Left ventricle myocardium inferior (tissue), 1 donor: ENCODE measurements at places on chromosomes 5 and 9. TPM values are rescaled to one million over a fixed set of nuclear protein-coding genes. Genes with fewer than 3 reads are reported as not detected.

The BHMT2 gene
- total RNA-seq, result 7.9 TPM

The BARHL1 gene
- total RNA-seq, result not detected

The PSAT1 gene
- total RNA-seq, result 0.77 TPM

The LECT2 gene
- total RNA-seq, result not detected

The C5 gene
- total RNA-seq, result 0.63 TPM

The POLR3G gene
- 0.88 TPM for total RNA-seq

The NIPSNAP3A gene
- total RNA-seq, result 25.3 TPM

The PLAC8L1 gene
- total RNA-seq, result 0.49 TPM

The HBEGF gene
- 27.2 TPM for total RNA-seq

DNA sequence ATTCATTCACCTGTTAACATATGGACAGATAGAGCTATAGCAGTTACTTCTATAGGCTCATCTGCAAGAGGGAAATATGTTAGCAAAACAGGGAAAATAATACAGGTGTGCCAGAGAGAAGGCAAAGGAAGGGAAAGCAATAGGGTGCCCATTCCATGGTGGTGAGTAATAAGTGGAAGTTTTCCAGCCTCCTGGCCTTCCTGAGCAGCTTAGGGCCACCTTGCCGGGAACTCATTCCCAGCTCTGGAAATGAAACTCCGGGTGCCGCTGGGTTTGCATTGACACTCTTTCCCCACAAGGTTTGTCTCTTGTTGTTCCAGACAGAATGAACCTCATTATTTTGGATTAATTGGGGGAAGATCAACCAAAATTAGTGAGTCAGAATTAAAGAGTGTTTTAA is 58.4 kb downstream of the SLC1A3 start:
- DNase-seq, result no peak

DNA sequence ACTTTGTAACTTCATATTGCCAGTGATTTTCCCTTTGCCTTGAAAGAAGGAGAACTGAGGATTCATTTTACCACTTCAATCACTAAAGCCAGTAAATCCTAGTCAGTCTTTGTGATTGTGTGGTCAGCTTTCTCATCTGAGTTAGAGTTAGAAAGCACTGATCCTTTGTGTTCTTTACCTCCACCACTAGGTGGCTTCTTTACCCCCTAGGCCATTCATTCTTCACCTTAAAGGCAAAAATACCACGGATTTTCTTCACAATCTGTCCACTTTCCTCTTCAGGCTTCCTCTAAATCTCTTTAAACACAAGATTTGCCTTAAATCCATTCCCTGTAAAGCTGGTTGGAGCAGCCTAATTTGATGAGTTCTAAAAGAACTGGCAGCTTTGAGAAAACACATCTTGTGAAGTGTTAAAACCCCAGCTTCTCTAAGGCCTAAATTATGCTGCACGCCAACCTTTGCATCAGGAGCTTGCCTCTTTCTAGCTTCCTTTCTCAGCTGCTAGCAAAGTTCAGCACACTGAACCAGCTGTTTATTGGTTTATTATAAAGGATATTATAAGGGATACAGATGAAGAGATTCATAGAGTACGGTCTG is 20.4 kb downstream of the BDP1 start:
- DNase-seq, result no peak

GRCh38 chr9:84862810-84863287 is 193.3 kb downstream of the NTRK2 start:
- DNase-seq, result peak; percentile 28

DNA sequence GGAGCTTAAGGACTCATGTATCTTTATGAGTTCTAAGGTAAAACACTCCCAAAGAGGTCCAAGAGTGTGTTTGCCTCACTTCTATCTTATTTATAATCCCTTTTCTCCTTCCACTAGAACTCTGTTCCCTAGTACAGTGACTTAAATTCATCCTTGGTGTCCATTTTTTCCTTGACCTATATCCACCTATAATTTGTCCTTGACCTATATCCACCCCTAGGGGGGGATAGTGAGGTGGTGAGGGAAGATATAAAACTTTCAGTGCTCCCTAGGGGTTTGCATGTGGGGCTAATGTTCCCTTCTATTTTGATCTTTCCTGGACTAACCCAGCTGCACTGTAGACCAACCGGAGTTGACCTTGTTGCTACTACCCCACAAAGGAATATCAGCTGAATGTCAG is 83.5 kb upstream of the GNAQ start:
- no peak for DNase-seq

DNA sequence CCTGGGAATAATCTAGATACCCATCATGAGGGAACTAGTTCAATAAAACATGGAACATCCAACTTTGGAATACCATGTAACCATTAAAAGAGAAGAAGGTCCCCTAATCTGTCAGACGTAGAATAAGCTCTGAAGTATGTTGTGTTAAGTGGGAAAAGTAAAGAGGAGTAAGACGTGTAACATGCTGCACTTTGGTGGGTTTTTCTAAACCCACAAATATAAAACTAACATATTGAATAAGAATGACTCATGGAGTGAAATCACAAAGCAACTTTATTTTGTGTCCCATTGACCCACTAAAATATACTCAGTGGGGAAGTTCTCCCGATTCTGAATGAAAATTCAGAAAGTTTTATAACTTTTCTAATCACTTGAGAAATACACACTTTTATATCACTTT is 67.9 kb upstream of the PIK3R1 start:
- DNase-seq, result no peak

GRCh38 chr9:35029852-35030251 is 40.3 kb downstream of the DNAJB5 start:
- DNase-seq, result no peak

DNA sequence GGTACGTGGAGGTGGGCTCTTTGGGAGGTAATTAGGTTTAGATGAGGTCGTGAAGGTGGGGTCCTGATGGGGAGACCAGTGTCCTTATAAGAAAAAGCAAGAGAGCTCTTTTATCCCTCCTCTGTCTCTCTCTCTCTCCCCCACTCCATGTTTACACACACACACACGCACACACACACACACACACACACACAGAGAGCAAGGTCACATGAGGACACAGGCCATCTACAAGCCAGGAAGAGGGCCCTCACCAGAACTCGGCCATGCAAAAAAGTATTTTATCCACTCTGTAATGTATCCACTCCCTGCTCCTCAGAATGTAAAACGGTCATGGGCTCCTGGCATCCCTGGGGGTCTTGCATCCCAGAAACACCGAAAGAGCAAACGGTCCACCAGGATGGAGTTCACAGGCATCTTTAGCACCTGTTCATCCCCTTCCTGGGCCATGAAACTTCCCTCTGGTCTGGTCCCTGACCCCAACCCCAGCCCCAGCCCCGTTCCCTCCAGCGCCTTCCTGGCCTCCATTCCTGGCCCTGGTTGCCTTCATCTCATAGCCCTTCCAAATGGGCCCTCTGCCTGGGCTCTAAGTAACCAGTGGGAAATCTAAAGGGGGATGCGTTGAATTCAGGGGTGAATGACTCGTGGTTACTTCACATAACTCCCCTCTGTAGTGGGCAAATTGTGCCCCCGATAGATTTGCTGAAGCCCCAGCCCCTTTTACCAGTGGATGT is 88.8 kb downstream of the NSUN2 start:
- DNase-seq, result no peak

DNA sequence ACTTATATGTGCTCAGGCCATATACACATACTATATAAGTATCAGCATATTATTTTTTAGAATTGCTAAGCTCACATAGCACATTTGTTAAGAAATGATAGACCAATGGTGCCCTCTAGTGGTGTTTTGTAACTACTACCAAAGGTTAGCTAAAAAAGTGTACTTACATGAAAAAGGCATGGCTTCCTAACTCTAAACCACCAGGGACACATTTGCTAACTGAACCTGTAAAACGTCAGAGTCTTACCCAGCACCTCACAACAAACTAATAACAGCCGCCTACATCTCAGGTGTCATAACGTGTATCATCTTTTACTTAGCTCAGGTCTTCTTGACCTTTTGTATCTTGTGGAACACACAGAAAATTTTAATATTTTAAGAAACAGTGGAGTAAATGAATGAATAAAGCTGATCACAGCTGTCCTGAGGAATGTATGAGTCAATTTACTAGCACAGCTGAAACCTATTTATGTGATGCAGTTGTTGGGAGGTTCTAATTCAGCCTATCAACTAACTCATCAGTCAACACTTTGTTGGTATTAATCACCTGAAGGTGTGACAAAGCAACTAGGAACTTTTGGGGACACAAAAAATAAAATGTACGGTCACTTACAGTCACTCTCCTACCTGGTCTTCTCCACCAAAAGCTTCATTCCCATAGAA is 72.9 kb downstream of the BAAT start:
- DNase-seq, result no peak

DNA sequence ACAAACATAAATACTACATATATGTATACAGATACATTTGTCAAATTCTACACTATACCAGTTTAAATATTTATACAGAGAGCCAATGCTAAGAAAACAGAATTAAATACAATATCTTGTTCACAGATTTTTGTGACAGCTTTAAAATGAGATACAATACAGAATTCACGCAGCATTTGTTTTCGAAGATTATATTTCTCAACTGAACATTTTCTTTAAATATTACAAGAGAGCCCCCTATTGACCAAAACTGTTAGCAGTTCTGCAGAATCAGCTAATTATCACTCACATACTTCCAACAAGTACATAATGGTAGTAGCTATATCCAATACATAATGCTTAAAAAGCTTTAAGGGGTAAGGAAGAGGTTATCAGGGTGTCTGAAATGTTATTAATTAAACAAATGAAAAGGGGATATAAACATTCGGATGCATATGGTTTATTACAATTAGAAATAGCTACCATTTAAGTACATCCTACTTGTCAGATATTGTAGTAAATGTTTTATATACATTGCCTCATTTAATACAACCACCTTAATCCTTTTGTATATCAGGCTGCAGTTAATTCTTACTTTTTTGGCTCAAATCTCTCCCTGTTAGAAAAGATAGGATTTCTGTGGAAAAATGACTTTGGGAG is 31.7 kb downstream of the ZDHHC21 start:
- DNase-seq, result no peak

DNA sequence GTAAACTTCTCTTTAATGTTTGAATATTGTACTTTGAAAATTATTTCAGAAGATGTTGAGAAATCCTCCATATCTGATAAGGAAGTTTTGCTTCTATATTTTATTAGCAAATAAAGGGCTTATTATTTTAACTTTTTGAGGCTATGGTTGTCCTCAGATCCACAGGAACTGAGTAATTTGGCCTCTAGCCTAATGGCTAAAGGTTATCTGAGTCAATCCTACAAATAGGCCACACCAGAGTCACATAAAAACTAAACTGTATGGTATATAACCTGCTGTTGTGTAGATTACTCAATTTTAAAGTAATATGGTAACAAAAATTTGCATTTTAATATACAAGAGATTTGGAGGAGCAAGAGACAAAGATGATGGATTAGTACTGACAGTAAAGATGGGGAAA is 549.2 kb upstream of the GRAMD2B start:
- no peak for DNase-seq

DNA sequence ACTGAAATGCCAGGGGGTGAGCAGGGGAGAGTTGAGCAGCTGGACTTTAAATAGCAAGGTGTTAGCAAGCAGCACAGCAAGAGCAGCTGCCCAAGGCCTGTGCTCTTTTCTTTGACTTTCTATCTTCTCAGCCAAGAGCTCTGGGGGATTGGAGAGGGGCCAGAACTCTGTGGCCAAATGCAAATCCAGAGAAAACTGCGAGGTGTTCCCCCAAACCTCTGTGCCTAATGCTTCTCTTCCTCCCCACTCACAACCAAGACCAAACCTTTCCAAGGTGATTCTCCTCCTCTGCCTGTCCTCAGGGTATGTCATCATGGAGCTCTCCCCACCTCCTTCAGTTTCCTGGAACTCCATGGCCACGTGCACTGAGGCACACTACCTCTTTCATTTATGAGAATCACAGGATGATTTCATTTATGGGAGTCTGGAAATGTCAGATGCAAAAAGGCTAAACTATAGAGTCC is 118.7 kb upstream of the WWC1 start:
- DNase-seq, result no peak

- no peak for DNase-seq
Measured at GRCh38 chr5:33888587-33888986, 3.2 kb downstream of the ADAMTS12 start.

DNA sequence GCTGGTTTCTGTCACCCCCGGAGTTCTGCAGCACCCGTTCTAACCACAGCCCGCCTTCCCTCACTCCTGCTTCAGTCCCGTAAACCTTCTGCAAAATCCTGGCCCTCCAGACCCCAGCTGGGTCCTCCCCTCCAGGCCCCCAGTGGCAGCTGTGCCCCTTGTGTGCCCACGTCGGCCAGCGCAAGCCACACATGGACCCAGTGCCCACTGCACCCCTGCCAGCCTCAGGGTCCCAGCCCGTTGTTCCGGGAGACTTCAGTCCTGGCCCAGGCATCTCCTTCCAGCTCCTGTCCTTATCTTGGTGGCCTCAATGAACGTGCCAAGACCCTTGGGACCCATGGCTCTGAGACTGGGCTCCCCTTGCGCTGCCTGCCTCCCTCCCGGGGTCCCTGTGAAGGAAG is 43.2 kb downstream of the EXD3 start:
- DNase-seq, result no peak

- DNase-seq, result peak; percentile 50
Measured at GRCh38 chr9:124513376-124513994, 6.3 kb upstream of the NR5A1 start.

GRCh38 chr5:145633474-145633873 is 201.7 kb downstream of the PRELID2 start:
- DNase-seq, result no peak

GRCh38 chr5:165521816-165522610 is 2016.6 kb downstream of the MAT2B start:
- no peak for DNase-seq

DNA sequence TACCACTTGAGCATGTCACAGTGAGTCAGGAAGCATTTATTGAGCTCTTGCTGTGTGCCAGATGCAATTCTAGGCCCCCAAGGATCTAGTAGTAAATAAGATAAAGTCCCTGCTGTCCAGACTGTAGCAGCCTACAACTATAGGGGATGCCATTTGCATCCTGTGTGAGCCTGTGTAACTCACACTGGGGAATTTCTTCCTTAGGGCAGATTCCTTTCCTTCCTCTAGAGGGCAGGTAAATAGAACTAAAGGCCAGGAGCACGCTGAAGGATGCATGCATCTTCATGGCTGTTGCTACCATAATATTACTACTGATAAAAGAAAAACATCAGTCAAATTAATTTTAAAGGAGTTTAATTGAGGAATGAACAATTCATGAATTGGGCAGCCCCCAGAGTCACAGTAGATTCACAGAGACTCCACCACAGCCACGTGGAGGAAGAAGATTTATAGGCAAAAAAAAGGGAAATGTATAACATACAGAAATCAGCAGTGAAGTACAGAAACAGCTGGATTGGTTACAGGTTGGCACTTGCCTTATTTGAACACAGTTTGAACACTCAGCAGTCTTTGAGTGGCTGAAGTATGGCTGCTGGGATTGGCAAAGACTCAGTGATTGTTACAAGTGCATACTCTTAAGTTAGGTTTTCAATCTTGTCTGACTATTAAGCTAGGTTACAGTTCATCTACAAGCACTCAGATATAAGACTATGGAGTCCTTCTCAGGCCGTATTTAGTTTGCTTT is 98.9 kb downstream of the ACTL7B start:
- DNase-seq, result no peak

- DNase-seq, result no peak
Measured at GRCh38 chr5:55934115-55934613, 60.6 kb downstream of the IL6ST start.

- DNase-seq, result no peak
Measured at GRCh38 chr5:83220331-83220730, 143.0 kb downstream of the XRCC4 start.

- DNase-seq, result no peak
Measured at GRCh38 chr5:17070647-17071046, 134.6 kb upstream of the MYO10 start.
